Cortex of kidney (tissue), 1 donor: ENCODE measurements at places on chromosomes 5 and 9.

- no peak for DNase-seq
These were observed 341.2 kb downstream of the CAAP1 start for GRCh38 chr9:26551451-26551850.

DNA sequence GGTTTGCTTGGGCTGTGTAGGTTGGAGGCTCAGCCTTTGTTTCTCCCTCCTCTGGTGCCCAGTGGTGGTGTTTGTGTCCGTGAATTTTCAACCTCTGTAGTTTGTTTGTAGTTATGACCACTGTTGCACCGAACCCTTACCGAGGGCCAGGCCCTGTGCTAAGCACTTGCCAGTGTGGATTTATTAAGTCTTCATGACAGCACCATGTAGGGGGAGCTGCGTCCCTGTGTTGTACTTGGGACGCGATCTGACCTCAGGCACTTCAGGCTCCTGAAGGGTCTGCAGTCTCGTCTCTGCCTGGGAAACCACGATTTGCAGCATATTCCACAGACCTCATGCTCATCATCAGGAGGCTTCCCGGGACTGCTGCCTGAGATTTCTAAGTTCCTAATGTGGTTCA, 12.8 kb downstream of the TENT4A start:
- no peak for DNase-seq

DNA sequence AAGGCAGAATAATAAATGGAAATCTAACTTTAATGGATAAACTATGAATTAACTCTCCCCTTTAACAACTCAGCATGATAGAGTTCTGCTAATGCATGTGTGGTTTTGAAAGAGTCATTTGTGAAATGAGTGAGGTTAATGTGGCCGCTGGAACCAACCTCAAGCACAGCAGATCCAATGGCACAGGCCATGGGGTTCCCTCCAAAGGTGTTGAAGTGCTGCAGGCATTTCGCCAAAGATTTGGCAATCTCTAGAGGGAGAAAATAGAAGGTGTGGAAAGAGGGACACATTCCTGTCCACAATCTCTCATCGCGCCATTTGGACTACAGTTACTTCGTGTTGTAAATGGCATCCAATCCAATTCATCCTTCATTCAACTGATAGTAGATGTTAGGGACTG, 35.0 kb downstream of the AGXT2 start:
- no peak for DNase-seq

DNA sequence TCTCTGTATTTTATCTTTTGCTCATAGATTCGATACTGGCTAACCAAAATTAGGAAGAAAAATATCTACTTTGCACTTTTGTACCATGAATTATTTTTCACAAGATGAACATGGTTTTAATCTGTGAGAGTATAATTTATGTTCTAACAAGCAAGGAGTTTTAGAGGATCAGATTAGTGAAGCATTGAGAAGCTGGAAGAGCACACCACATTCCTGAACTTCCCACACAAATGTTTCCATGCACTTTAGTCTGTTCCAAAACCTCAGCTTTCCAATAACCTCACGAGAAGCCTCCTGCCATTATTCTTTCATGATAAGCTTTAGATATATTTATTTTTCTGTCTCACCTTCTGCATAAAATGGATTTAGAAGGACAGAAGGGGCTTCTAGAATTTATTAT, 98.7 kb upstream of the MPDZ start:
- no peak for DNase-seq

GRCh38 chr5:119330367-119331183, 25.2 kb upstream of the TNFAIP8 start:
- DNase-seq, result no peak

DNA sequence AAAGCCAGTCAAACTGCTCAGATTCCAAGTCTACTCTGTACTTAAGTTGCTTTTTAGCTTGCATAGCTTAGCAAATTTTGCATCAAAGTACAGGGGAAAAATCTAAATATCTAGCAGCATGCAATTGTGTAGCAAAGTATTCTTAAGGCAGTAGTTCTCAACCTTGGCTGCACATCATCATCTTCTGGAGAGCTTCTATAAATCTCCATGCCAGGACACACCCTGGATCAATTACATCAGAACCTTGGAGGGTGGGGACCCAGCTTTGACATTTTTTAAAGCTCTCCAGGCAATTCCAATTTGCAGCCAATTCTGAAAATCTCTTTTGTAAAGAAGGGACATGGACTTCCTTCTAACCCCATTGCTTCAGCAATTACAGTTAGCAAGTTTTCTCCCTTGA, 187.5 kb downstream of the SNCAIP start:
- DNase-seq, result no peak

GRCh38 chr5:60961685-60962084, 16.7 kb downstream of the NDUFAF2 start:
- no peak for DNase-seq

DNA sequence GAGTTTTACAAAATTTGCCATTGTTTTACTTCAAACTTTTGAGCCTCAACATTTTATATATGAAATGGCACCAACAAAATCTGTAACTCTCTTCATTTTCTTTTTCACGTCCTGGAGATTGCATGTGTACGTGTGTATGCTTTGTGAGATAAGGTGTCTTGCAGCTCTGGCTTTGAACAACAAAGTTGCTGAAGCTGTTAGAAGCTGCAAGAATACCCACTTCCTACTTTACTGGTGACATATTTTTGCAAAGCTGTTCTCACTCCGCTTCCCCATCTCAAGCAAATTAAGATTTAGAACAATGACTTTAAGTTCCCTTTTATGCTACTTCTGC, 41.8 kb downstream of the FYB1 start:
- DNase-seq, result no peak

GRCh38 chr5:978693-979092, 29.9 kb upstream of the NKD2 start:
- no peak for DNase-seq

- DNase-seq, result no peak
These were observed 156.5 kb downstream of the PJA2 start for GRCh38 chr5:109253262-109253661.

DNA sequence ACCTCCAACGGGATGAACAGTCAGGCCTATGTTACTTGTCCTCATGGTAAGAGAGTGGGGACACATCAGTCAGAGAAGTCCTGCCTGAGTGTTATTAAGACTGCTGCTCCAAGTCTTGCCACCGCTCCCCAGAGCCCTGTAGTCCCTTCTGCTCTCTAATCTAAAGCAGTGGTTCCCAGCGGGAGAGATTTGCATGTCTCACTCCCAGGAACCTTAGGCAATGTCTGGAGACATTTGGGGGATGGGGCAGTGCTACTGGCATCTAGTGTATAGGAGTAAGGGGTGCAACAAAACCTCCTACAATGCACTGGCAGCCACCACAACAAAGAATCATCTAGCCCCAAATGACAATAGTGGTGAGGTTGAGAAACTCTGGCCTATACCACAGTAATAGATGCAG, 2.6 kb upstream of the SVEP1 start:
- DNase-seq, result no peak

GRCh38 chr5:140408750-140409241, 7.2 kb downstream of the ANKHD1 start:
- no peak for DNase-seq

- DNase-seq, result no peak
These were observed 259.2 kb upstream of the RGMB start for GRCh38 chr5:98514215-98514614.

DNA sequence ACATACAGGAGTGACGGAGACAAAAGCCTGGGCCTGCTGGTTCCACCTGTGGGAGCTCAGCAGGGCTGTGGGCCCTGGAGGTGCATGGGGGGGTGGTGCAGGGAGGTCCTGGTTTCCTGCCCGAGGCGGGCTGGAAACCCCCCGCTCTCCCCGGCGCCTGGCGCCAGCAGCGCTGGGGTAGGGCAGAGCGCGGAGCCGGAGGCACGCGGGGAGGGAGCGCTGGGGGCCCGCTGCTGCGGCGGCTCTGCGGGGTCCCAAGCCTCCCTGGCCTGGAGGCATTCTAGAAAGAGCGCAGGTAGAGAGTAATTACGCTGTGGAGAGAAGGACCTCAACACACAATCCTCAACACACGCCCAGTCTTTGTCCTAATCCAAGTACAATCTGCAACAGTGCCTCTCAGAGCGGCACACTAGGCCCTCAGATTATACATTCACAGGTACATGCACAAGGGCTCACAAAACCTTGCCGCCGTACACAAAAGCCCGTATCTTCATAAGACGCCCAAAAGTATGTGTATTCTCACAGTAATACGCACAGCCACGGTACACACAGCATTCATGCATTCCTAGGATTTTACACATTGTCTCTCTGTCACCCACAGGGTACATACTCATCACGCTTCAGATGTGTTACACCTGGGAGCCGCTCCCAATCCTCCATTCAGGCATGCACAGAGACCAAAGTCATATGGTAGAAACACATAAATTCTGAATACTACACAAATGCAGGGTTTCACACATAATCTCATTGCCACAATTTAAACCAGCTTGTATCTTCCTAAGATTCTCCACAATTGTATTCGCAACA, 2.1 kb upstream of the HAND1 start:
- no peak for DNase-seq
